Fibroblast of skin of left quadriceps (primary cell): ENCODE measurements at places on chromosomes 13 and 19.
A peak's percentile ranks its signal among the peaks of the same experiment; 100 is the strongest.

GRCh38 chr13:44971656-44972595 lies 17.3 kb downstream of the NUFIP1 start:
- DNase-seq = no peak

- DNase-seq = peak; percentile 57
Measured at GRCh38 chr13:79775830-79776229, 294.9 kb downstream of the NDFIP2 start.

DNA sequence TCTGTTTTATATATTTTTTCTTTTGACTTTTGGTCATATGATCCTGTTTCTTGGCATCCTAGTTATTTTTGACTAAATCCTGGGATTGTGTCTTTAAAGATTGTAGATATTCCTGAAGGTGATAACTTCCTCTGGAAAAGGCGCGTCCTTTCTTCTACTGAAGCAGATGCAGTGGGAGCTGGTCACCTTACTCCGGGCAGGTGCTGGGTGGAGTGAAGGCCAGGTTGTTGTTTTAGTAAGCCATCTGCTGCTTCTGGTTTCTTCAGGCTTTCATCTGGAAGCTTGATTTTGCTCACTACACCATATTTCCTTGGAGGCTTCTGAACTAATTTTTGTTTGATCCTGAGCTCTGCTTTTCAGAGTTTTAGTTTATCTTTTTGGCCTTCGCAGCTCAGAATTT lies 21.5 kb downstream of the URI1 start:
- DNase-seq = no peak

DNA sequence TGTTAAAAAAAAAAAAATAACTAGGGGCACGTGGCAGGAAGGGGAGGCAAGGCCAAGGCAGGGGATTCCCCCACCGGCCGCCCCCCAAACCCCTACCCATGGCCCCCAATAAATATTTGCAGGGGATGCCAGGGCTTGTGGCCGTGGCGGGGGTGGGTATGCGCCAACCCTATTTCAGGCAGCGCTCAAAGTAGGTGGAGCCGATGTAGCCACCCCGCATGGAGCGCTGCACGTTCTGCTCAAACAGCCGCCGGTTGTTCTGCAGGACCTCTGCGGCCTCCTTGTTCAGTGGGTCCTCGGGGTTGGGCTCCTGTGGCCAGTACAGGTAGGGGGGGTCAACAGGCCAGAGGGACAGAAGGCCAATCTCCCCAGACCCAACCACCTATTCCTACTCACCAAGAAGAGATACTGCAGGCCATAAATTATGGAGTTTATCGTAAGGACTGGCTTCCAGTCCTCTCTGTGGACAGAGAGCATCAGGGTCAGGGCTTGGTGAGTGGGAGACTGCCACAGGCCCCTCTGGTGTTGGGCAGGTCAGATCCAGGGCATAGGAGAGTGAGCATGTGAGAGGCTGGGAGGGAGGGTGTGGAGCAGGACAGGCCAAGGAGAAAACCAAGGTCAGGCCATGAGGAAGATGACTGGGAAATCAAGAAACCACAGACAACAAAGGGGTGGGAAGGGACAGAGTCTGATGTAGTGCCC lies 1.2 kb upstream of the CHMP2A start:
- no peak for DNase-seq

DNA sequence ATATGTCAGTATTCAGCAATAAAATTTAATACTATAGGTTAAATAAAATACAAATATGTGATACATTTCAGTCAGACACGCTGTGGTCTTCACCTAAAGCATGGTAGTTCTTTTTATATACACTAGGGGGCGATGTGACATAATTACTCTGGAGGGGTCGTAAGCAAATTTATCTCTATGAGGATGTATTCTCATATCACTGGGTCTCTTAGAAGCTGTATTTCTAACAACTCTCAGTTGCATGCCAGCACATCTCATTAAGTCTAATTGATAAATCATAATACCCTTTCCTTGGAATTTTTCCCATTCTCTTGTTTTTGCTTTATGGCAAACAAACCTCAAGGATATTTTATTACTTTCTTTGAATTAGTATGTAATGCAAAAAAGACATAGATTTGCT lies 3.9 kb upstream of the PCDH17 start:
- DNase-seq = no peak

DNA sequence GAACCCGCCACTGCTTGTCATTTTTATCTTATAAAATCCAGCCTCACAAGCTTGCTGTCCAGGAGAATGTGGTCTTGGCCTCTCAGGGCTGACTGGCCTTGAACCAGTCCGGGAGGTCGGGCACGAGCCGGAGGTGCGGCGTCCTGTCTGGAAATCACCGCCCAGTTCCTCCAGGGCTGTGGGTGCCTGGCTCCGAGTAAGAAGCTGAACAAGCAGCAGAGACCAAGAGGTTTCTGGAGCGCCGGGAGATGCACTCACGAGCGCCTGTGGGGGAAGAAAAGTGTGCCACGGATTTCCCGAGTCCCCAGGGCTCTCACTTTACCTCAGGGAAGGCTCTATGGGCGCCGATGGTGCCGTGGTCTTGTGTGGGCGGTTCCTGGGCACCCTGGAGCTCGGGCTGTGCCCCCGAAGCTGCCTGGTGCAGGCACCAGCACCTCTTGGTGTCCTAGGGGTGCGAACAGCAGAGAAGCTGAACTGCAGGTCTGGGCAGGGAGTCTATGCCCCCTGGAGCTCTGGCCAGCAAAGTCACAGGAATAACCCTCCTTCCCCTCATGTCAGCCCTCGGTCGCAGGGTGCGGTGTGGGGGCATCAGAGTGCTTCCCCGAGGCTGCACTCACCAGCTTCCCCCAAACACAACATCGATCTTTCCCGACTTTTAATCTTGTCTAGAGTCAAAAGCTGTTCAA lies 50.0 kb downstream of the GAS6 start:
- no peak for DNase-seq

GRCh38 chr13:65937251-65937650 lies 1292.9 kb downstream of the PCDH9 start:
- no peak for DNase-seq

GRCh38 chr19:51735759-51736449 lies 12.1 kb upstream of the HAS1 start:
- peak; percentile 56 for DNase-seq

DNA sequence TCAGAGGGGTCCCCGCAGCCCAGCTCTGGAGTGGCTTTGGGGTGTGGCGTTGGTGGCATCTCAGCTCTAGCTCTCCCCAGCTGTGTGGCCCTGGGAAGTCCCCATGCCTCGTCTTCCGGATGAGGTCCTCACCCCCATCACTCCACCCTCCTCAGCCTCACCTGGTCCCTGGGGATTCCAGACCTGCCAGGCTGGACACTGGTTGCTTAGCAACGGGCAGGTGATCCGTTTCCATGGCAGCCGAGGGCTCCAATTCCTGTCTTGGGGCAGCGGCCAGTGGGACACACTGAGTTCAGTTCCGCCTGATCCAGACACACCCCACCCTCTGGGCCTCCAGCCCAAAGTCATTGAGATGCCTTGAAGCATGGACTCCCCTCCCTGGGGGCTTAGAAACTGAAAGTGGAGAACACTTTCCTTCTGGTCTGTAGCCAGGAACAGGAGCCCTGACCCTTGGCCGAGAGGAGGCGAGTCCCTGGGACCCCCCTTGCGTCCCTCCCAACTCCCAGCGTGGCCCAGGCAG lies 7.7 kb upstream of the MISP start:
- DNase-seq = no peak

- peak; percentile 52 for DNase-seq
Measured at GRCh38 chr13:79710376-79710775, 229.4 kb downstream of the NDFIP2 start.

GRCh38 chr13:21012211-21012610 lies 49.2 kb downstream of the LATS2 start:
- DNase-seq = no peak

DNA sequence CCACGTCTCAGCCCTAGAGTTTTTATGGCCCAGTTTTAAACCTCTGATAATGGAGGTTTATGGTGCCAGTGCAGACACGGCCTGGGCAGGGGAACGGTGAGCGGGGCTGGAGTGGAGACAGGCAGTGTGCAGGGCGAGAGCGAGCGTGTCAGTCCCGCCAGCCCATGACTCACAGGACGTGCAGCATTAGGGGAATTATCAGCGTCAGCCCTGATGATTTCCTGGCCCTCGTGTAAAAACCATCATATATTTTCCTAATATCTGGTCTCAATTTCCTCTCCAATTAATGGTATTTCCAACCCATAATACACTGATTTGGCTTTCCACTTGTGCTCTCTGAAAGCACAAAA lies 104.6 kb upstream of the VSTM2B start:
- DNase-seq = no peak

GRCh38 chr19:47107202-47107952 lies 6.2 kb downstream of the ZC3H4 start:
- no peak for DNase-seq

- DNase-seq = peak; percentile 65
Measured at GRCh38 chr13:43006893-43007631, 15.0 kb upstream of the EPSTI1 start.

- no peak for DNase-seq
Measured at GRCh38 chr19:45995715-45996385, 583 bp downstream of the CCDC61 start.

GRCh38 chr13:97069050-97069815 lies 75.0 kb upstream of the OXGR1 start:
- no peak for DNase-seq

DNA sequence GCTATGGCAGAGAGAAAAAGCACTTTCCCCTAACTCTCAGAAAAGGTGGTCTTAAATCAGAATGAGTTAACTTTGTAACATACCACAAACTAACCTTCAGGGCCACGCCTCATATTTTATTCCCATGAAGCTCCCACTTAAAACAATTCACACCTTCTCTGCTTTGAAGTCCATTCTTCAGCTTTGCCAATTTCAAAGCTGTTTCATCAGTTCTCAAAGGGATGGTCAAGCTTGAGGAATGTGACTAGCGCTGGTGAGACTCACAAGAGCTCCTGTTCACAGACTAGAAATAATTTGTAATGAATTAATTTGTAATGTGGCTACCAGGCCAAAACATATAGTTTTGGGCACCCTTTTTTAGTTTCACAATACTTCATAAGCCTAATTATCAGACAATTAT lies 68.2 kb downstream of the STK24 start:
- DNase-seq = peak; percentile 53

GRCh38 chr19:11456659-11457058 lies 21.2 kb downstream of the PRKCSH start:
- DNase-seq = no peak

DNA sequence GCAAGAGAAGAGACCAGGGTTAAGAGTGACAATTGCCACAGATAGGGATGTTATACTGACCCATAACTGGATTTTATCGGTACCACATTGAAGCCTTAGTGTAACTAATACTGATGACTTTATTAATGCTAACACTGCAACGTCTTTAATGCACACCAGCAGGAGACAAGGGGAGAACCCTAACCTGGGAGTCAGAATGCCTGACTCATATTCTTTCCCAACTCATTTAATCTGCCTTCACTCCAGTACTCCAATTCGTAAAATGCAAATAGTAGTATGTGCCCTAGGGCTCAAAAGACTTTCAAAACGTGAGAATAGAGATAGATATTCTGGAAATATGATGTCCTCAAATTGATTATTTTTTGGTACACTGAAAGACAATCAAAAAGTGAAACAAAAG lies 62.4 kb downstream of the GPC6 start:
- no peak for DNase-seq

DNA sequence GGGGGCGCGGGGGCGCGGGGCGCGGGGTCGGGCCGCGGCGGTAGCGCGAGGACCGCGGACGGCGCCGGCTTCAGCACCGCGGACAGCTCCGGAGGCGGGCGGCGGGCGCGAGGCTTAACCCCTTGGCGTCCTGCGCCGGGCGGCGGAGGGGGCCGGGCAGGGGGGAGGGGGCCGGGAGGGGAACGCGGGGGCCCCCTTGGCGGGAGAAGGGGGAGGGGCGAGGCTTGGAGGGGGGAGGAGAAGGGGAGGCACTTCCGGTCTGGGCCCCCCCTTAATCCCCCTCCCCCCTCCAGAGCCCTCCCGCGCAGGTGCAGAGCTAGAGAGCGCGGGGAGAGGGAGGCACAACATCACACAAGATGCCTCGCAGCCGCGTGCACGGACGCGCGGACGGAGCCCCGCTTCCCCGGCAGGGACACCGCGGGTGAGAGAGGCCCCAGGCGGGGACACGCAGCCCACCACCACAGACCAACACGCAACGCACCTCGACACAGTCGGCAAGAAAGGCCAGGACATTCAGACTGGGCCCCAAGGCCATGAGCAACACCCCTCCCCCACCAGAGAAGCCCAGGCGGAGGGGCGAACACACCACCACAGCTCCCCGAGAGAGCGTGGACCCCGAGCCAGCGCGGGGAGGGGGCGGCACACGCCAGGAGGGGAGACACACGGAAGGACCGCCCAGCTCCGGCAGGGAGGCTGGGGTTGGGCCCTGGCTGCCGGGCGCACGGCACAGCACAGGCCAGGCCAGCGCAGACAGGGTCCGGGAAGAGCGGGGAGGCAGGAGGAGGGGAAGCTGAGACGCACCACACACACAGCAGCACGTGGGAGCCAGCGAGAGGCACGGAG lies 24.1 kb downstream of the SHANK1 start:
- DNase-seq = no peak

GRCh38 chr19:40590464-40591265 lies 10.5 kb upstream of the LTBP4 start:
- DNase-seq = no peak

GRCh38 chr19:18123819-18124218 lies 26.2 kb downstream of the MAST3 start:
- no peak for DNase-seq

DNA sequence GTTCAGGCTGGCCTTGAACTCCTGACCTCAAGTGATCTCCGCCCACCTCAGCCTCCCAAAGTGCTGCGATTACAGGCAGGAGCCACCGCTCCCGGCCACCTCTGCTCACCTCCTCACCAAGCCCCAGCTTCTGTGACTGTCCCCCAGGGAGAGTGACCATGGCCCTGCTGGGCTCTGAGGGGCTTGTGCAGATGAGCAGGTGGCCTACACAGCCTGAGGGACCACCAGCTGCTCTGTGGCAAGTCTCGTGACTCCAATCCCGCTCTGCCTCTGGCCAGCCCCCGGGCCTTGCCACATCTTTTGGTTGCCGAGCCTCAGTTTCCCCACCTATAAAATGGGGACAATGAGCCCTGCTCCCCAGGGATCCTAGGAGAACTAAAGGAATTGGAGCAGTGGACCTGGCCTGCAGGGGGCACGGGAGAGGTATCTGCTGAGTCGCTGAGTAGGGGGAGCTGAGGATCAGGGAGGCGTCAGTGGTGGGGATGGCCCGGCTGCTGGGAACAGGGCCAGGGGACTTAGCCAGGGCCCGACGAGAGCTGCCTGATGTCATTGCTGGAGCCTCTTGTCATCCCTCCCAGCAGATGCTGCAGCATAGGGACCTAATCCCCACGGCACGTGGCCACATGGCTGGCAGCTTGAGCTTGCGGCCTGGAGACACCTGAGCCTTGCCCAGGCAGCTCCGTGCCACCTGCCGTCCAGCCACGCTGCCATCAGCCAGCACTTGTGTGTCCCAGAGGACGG lies 74.7 kb downstream of the GADD45B start:
- DNase-seq = no peak
